ENCODE measurements at places on chromosomes 1 and 21.

DNA sequence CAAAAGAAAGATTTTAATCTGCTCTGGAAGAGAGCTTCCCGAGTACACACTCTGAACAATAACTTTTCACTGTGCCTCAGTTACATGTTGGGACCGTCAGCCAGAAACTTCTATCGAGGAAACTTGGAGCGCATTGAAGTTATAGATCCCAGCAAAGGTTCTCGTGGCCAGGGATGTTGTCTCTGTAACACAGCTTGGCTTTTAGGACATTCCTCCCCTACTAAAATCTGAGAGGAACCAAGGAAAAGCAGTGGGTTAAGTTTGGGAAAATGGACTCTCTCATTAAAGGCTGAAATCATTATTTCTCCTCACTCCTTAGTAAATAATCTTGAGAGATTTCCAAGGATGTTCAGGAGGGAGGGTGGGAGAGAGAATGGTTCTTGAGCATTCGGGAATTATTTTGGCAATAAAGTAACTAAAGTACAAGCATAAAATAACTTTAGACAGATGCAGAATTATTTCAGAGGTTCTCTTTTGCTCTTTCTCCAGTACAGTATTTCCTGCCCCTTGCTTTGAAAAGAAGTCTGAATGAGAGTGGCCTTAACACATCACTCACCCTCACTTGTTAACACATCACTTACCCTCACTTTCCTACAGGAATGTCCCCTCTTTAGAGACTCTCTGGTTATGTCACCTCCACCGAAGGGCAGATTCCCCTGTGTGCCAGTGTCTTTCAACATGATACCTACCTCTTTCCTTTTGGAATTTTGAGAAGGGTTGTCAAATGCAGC lies 1.8 kb upstream of the NFIA start:
- DNase-seq: no peak

DNA sequence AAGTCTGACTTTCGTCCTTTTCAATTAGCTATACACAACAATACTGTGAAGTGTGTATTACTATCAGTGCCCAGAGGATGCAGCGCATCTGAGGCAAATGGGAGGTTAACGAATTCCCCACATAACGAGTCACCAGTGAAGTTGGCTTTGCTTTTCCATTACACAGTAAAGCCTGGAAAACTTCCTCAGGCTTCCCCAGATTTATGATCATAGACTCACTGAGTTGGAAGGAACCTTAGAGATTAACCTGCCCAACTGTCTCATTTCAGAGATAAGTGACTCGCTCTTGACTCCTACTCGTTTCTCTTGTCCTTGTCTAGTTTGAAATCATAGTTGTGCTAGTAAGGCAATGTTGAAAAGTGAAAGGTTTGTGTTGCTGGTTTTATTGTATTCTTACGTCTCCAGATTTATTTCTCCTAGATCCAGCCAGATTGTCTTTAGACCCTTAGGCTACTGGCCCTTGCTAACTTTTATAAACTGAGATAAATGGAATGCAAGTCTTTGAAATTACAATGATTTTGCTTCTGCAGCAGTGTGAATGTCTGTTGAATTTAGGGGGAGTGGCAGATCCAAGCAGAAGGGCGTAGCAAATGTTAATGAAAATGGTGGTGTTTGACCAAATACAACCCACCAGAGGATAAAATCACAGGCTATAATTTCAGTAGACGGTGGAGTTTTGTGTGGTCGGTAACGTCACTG lies 17.3 kb downstream of the S1PR1 start:
- peak; percentile 73 for DNase-seq

DNA sequence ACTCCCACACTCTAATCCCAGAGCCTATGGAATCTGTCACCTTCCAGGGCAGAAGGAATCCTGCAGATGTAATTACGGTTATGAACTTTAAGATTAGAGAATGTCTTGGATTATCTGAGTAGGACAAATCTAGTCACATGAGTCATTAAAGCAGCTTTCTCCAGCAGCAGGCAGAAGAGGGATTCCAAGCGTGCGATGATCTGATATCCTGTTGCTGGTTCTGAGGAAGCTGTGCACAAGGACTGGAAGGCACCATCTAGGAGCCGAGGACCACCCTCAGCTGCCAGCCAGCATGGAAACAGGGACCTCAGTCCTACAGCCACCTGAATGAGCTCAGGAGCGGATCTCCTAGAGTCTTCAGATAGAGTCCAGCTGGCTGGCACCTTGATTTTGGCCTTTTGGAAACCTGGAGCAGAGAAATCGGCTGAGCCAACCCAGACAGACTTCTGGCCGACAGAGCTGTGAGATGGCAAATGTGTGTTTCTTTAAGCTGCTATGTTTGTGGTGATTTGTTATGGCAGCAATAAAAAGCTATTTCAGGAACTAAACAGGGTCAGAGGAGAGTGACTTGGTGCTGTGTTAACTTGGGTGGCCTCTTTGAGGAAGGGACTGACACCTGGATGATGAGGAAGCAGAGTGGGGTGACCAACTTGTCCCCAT lies 34.5 kb downstream of the LRRN2 start:
- DNase-seq: no peak

- DNase-seq: no peak
These were observed 48.8 kb downstream of the ATP5PO start for GRCh38 chr21:33866826-33867225.

DNA sequence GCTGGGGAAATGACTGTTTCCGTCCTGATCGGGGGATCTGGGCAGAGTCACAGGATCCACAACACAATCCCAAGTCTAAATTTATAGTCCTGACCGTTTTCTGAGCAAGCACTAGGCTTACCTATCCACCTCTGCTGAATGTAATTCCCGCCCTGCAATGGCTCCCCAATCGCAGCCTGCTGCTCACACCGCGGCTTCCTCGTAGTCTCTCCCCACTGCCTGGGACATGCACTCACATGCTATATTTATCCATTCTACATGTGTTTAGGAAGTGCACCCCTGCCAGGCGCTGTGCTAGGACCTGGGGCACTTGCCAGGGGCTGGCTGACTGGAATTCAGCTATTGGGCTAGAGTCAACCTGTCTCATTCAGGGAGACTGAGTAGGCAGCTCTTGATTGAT lies 246.6 kb upstream of the CSF3R start:
- no peak for DNase-seq

DNA sequence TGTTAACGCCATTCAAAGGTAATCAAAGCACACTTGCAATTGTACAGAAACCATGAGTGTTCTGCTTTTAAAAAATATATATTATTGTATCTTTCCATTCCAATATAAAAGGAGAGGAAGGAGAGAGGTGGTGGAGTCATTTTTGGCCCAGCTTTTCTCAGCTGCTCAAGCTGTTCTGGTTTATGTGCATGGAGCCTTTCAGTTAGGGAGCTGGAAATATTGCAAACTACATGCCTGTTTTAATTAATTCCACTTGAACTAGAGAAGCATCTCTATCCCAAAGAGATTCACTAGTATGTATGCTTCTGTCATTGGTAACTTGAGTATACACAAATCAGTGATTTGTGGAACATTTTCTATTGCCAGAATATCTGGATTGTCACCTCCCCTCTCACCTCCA lies 28.5 kb upstream of the C1orf105 start:
- no peak for DNase-seq

GRCh38 chr1:14318830-14319229 lies 279.7 kb upstream of the KAZN start:
- no peak for DNase-seq

DNA sequence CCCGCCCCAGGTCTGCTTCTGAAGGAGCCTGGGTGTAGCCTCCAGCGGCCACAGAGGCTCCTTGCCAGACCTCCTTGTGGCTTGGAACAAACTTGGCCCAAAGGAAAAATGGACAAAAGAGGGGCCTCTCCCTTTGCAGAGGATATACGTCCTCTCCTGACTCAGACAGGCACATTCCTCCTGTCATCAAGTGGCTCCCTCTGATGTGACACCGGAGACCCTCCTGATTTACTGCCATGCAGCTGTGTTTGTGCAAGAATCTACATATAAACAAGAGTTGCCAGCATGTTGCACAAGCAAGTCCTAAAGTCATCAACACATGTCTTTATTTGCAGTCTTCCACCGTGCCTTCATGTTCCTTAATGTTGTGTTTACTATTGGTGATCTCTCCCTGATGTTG lies 54.1 kb upstream of the F3 start:
- DNase-seq: no peak

- DNase-seq: no peak
These were observed 45.7 kb upstream of the PAXBP1 start for GRCh38 chr21:32817208-32817607.

DNA sequence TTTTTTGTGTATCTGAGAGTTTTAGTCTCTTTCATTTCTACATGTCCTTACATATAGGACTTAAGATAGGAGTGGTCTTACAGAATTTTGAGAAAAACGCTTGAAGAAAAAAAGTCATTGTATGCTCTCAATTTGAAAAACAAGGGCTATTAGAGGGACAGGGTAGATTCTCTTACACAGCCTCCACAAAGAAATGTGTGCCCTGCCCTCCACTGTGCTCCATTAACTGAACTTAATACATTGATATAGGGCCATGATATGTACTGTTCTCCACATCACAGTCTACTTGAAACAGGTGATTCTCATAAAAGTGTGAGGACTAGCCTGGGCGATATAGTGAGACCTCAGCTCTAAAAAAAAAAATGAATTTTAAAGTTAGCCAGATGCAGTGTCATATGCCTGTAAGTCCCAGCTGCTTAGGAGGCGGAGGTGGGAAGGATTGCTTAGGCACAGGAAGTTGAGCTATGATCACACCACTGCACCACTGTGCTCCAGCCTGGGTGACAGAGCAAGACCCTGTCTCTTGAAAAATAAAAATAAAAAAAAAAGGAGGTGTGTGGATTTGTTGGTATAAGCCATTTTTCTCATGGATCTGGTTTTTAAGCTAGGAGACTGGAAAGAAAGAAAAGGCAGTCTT lies 77.0 kb downstream of the HMCN1 start:
- no peak for DNase-seq

DNA sequence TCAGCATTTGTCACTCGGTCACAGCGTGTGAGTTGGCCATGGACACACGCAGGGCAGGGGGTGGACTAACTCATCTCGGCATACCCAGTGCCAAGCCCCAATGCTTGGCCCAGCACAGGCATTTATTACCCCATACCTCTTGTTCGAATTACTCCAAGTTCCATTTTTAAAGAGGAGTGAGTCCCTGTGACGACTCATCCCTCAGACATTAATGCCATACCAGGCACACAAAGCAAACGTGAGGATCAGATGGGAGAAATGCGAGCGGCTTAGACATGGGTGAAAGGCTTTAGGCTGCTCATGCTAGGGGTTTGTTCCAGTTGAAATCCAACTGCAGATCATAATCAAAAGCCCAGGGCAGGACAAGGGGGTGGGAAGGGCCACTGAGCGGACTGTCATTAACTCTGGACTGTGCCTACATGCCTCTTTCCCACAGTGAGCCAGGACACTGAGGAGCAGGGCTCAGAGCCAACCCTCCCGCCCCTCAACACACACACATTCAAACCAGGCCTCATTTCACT lies 118.5 kb upstream of the NGF start:
- DNase-seq: no peak

DNA sequence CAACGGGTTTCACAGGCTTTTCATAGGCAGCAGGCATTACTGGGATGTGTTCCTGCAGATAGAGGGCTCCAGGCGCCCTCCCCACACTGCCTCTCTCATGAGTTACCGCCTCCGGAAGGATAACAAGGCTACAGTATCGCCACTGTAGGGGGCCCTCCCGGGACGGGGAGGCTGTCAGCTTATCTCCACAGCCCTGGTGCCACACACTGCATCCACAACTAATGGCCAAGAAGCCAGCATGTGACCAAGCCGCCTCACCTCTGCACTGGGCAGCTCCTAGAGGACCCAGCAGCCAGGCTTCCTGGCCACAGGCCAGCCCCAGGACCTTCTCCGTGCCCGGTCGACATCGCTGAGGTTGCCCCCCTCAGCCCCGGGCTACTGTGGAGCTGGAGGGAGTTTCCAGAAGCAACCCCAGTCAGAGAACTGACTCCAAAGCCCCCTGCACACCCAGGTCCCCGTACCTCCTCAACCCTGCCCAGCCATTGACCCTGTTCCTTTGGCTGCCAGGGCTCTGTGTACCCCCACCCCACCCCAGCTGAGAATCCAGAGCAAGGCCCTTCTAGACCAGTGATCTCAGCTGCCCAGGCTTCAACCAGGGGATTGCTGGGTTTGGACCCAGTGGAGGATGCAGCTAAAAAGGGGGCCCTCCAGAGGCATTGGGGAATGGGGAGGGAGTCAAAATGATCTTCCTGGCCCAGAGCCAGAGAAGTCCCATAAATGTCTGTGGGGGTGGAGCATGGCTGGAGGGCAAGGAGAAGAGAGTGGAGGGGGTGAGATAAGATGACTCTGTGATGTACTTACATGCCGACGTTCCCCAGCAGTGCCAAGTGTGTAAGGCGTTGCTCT lies 45.0 kb downstream of the NEK2 start:
- DNase-seq: no peak

DNA sequence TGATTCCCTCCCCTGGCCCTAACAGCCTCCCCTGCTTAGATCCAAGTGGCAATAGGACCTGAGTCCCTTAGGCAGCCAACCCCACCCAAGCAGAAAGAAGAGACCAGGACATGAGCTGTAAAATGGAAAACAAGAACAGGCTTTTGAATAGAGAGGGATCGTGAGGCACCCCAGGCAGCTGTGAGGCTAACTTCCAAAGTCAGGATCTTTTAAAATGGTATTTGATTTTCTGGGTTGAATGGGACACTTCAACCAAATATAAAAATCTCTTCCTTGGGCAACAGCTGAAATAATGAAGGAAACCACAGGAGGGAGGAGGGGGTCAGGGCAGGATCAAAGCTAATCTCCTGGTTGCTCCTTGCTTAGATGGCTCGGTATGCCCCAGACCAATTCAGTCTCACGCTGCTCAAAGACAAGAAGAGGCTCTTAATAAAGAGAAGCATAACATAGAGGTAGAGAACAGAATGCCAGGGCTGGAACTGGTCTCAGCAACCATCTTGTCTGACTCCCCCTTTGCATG lies 28.6 kb upstream of the AVPR1B start:
- DNase-seq: no peak

DNA sequence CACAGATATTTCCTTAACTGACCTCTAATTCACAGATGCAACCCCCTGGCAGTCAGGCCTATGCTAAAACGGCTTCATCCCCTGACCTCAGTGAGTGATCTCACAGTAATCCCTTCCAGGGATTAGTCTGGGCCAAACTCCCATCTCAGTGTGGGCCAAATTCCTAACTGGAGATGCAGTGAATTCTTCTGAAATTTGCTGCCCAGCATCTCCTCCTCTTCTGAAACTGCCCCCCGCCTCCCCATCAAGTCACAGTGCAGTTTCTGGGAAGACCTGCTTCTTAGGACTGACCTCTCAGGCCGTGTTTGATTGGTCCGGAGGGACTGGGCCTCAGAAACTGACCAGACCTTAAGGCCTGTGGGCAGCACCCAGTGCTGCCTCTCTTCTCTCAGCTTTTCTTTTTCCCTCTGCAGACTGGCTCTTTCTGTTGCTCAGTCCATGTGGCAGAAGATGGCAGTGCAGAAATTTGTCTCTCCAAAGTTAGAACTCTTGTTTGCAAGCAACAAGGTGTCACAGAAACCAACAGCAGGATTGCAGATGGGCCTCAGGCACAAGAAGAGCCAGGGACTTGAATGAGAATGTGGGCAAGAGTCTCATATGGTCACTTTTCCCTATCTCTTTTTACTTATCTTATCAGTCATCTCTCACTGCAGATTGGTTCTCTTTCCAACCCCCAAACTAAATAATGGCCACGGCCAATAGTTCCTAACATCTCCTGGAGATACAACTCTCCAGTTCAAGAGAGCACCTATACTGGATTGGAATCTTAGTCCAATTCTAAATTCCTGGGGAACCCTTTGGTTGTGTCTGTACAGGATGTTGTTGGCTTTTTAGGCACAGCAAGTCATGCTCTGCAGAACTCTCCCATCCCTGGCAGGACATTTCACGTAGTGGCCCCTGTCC lies 95.5 kb upstream of the RALGPS2 start:
- DNase-seq: no peak

GRCh38 chr1:14516974-14517840 lies 81.3 kb upstream of the KAZN start:
- peak; percentile 100 for DNase-seq

- no peak for DNase-seq
These were observed 52.8 kb upstream of the GNG4 start for GRCh38 chr1:235702412-235702811.

Data from foreskin keratinocyte (primary cell).